NCI-H460 (cell line): ENCODE measurements at places on chromosomes 11 and 22.
A peak's percentile ranks its signal among the peaks of the same experiment; 100 is the strongest.

DNA sequence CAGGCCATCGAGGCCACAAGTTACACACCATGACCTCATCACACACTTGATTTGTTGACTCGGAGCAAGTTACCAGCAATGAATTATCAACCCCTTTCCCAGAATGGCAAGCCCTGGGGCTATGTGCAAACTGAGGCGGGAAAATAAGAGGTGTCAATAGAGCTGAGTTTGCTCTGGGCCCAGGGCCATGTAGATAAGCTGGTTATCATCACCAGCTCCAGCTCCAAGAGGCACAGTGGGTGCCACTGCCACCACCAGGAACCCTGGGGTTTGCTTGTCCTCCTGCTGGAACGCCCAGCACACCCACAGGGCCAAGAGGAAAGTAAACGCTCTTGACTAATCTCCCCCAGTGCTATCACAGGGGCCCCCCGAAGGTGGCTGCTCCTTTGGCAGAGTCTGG, 13.0 kb upstream of the VPS37C start:
- DNase-seq, result no peak

DNA sequence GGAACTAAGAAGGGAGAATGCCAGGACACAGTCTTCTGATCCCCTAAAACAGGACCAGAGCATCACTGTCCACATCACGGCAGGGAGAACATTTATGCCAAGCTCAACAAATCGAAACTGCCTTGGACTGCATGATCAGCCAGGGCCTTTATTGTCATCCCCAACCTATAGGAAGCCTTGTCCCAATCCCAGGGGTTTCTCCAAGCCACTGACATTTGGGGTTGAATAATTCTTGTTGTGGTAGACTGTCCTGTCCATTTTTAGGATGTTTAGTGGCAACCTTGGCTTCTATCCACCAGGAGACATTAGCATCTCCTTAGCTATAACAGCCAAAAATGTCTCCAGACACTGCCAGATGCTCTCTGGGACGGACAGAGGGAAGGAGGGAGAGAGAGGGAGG, 37.1 kb downstream of the RPL27A start:
- DNase-seq, result no peak

- DNase-seq, result peak; percentile 20
Measured at GRCh38 chr11:87878373-87878825, 296.8 kb downstream of the RAB38 start.

- no peak for DNase-seq
Measured at GRCh38 chr11:94861306-94861845, 93.2 kb downstream of the AMOTL1 start.

DNA sequence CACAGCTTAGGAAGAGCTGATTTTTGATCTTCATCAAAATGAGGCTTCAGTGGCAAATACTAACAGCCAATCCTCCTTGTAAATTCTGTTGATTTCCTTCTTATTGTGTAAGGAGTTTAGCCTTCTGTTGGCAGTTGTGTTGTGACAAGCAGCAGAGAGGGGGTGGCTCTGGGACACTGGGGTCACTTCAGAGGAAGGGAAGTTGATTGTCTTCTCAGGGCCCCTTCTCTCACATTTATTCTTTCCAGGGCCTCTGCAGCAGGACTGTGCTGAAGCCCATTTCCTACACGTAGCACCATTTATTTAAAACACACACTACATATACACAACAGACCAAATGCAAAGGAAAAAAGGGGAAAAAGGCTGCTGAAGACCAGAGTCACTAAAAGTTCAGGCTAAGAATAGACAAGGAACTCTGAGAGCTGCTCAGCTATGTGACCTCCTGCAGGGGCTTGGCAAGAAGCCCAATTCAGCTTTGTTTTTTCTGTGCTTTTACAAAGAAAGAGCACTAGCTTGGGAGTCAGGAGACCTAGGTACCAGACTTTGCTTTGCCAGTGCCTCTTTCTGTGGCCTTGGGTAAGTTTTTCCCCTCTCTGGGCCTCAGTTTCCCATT, 28.3 kb upstream of the UPB1 start:
- no peak for DNase-seq

- no peak for DNase-seq
Measured at GRCh38 chr22:48015701-48016100, 1253.3 kb downstream of the TBC1D22A start.

- DNase-seq, result no peak
Measured at GRCh38 chr11:114326151-114326550, 30.0 kb downstream of the NNMT start.

GRCh38 chr11:3866206-3866605, 10.7 kb downstream of the STIM1 start:
- DNase-seq, result no peak

GRCh38 chr11:67033661-67034166, 10.8 kb downstream of the SYT12 start:
- DNase-seq, result no peak

DNA sequence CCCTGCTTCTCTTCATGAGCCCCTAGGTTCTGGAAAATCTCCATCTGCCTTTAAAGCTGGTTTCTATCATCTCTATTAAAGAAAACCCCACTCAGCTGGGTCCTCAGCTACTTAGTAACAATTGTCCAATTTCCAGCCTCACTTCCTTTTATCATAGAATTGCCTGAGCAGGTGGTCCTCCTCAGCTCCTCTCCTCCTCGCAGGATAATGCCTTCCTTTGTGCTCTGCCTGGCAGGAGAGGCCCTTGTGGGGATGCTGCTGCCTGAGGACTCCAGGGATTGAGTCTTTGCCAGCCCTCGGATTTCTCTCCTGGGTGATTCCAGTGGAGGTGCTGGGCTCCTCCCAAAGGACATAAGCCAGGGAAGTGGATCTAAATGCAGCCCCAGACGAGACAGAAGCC, 448.3 kb downstream of the INSC start:
- no peak for DNase-seq

DNA sequence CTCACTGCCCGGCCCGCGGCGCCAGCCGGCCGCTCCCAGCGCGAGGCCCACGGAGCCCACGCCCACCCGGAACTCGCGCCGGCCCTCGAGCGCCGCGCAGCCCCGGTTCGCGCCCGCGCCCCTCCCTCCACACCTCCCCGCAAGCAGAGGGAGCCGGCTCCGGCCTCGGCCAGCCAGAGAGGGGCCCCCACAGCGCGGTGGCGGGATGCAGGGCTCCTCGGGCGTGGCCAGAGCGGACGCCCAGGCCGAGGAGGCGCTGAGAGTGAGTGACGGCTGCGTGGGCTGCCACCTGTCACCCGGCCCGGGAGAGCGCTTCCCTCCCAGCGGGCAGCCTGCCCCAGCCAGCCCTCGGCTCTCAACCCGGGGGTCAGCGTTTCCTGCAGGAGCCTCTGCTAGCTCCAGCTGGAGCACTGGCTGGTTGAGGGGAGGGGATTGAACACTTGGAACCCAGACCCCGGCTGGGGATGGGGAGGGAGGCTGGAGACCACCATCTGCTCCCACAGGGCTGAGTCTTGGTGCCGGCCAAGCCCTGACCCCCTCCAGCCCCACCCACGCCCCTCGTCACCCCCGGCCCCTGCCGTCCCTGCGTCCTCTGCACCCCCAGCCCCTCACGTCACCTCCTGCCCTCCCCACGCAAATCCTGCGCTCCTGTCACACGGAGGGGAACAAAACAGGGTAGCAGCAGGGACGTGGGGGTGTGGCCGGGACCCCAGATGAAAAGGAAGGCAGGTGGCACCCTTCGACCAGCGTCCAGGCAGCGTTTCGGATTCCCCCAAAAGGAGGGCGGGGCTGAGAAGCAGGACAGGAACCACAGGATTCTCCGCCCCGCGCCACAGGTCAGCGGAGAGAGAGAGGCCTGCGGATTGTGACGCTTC, 157.0 kb downstream of the BRD1 start:
- DNase-seq, result no peak

- DNase-seq, result no peak
Measured at GRCh38 chr11:77038029-77038824, 4.0 kb downstream of the B3GNT6 start.

DNA sequence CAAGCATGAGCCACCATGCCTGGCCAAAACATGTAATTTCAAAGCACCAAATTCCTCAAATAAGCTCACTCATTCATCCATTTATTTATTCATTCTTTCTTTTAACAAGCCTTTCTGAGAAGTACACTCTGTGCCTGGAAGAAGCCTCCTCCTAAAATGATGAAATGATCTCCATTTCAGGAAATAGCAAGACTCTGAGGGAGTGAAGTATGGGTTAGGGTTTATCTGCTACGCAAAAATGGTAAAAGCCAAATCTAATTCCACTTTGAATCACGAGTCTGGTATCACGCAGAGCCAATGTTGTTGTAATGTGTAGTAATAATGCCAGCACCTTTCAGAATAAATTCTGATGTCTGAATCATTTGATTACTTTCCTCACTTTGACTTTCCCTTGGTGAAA, 1041.8 kb downstream of the LRRC4C start:
- no peak for DNase-seq

- DNase-seq, result no peak
Measured at GRCh38 chr11:111944139-111944538, 7.0 kb downstream of the DIXDC1 start.

- DNase-seq, result no peak
Measured at GRCh38 chr11:66221726-66222236, 46.7 kb upstream of the RAB1B start.

DNA sequence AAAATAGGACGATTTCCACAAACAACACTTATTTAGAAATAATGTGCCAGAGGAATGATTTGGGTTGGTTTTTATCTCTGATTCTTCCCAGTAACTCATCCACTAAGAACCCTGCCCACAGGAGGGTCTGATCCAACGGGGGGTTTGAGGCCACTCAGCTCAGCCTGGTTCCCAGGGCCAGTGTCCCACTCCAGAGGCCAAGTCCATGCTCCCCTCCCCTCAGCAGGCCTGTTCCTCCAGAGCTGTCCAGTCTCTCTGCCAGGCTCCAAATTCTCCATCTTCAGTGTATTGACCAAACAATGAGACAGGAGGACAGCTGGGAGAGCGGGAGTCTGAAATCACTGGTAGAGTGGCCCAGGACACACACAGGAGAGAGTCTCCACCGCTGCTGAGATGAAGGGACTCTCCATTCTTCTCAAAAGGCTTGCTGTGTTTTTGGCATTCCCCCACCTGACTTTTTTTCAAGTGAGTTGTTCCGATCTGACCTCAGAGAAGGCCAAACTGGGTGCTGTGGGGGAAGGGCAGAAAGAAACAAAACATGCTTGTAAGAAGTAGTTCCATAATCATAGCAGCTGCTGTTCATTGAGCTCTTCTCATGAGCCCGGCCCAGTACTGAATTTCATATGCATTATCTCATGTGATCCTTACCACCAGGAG, 17.6 kb upstream of the SCN2B start:
- no peak for DNase-seq

DNA sequence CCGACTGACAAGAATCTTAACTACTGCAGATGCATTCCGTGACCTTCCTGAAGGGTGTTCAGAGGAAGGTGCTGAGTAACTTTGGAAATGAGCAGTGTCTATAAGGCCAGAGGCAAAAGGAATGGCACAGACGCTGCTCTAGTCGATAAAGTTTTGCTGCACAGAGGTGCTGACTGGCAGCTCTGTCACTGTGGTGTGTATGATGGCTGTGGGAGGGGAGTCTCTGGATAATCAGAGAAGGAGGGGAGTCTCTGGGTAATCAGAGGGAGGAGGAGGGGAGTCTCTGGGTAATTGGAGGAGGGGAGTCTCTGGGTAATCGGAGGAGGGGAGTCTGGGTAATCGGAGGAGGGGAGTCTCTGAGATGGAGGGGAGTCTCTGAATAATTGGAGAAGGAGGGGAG, 18.4 kb downstream of the PTDSS2 start:
- no peak for DNase-seq

DNA sequence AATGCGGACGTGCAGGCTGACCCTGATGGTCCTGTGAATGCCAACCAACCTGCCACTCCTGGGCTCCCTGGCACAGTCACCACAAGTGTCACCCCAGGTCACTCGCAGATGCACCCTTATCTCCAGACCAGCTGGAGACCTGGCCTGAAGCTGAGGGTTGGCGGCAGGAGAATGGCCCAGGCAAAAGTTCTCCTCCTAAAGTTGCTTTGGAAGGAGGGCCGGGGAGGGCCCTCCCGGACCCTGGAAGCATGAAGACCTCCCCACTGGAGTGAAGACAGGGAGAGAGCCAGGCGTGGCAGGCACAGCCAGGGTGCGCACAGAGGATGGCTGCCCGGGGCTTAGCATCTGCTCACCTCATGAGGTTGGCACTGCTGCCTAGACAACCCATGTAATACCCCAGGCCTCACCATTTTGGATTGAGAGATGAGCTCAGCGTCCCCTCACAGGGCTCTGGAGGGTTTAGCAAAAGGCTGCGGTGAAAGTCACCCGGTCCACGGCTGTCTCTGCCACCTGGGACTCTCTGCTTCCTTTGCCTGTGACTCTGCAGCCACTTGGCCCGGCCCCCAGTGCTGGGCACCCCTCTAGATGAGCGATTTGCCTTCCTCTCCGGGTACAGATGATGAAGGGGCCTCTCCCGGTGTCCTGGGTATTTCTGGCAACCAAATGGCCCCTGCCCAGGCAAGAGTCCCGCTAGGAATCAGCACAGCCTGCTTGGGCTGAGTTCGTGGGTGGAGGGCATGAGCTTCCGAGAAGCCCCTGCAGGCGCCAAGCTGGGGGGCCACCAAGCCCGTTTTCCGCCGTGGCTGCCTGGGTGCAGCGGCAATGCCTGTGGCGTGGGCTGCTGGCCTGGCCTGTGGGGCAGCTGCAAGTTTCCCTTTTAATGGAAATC, 48.3 kb upstream of the SEPTIN5 start:
- no peak for DNase-seq

DNA sequence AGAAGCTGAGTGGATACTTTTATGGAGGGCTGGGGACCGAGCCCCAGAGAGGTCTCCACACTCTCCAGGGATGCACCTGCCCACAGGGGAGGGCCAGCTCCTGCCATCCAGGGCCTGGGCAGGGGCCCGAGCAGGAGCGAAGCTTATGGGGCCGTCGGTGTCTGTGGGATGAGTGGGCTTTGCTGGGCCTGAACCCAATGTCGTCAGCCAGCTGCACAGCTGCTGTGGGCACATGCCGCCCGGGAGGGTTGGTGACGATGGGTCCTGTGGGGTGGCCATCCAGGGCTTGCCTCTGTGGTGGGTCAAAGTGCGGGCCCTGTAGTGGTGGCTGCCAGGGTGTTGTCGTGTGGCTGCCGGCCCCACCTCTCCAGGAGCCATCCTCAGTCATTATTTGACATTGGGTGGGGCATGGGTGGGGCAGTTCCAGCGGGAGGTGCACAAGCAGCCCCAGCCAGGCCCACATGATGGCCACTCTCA, 447.1 kb downstream of the TBC1D22A start:
- DNase-seq, result no peak

DNA sequence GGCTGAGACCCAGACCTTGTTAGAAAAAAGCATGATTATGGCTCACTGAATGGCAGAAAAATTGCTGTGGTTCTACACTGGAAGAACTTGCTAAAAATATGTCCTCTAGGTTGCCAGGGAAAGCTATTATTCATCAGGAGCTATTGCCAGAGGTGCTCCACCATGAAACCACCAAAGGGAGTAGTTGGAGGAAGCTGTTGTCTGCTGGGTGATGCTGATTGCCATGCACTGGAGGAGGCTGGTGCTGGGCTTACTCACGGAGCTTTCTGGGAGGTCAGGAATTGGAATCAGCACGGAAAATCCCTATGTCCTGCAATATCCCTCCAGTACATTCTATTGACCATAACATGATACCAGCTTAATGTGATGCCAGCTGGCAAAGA, 199.6 kb upstream of the ZBED5 start:
- DNase-seq, result no peak
